ENCODE measurements at places on chromosomes 5 and 9.

DNA sequence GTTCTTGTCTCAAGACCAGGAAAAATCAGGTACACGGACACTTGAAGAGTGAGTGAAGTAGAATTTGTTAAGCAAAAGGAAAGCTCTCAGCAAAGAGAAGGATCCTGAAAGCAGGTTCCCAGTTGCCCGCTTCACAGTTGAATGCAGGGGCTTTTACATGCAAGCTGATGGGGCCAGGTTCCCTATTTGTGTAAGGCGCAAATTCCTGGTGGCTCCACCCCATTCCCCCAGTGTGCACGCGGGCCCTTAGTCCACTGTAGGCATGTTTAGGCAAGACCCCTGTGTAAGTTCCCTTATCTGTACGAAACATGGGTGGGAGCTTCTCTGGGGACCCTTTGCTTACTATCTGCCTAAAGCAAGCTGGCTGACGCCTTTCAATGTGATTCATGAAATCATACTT lies 2.7 kb upstream of the AGTPBP1 start:
- DNase-seq = no peak

DNA sequence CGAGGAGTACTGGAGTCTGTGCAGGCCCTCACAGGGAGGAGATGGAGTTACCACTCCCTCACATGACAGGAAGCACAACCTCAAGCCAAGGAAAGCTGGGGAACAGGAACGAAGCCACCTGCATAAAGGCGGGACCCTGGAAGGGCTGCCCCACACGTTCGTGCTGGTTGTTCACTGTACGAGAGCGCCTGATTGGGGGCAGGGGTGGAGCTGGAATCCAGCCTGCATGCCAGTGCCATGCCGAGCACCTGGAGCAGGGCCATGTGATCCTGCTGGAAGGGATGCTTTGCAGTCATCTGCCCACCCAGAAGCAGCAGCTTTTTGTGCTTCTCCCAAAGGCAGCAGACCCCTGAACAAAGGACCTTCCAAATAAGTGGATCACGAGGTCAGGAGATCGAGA lies 11.4 kb downstream of the GRM6 start:
- no peak for DNase-seq

GRCh38 chr5:2381070-2381469 lies 370.4 kb downstream of the IRX2 start:
- no peak for DNase-seq

DNA sequence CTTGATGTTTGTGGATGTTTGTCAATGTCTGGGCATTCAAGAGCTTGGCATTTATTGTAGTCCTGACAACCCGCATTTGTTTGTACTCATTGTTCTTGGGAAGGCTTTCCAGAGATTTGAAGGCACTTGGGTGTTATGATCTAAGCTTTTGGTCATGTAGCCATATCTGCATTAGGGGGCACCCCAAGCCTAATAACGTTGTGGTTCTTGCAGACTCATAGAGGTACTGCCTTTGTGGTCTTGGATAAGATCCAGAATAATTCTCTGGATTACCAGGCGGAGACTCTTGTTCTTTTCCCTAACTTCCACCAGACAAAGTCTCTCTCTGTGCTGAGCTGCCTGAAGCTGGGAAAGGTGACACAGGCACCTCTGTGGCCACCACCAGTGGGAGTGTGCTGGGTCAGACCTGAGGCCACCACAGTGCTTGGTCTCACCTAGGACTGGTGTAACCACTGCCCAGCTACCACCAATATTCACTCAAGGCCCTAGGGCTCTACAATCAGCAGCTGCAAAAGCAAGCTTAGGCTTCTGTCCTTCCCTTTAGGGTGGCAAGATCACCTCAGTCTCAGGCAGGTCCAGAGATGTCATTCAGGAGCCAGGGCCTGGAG lies 144.4 kb upstream of the TAS2R1 start:
- DNase-seq = no peak

- peak; percentile 51 for DNase-seq
Observed at GRCh38 chr5:132830436-132831094, at the start of gene SHROOM1. Gene SHROOM1, minus strand, starts transcription at chr5:132830647. Its CDS starts 4,507 bp downstream, at chr5:132826140.

GRCh38 chr5:116273448-116274242 lies 188.8 kb downstream of the COMMD10 start:
- DNase-seq = no peak

DNA sequence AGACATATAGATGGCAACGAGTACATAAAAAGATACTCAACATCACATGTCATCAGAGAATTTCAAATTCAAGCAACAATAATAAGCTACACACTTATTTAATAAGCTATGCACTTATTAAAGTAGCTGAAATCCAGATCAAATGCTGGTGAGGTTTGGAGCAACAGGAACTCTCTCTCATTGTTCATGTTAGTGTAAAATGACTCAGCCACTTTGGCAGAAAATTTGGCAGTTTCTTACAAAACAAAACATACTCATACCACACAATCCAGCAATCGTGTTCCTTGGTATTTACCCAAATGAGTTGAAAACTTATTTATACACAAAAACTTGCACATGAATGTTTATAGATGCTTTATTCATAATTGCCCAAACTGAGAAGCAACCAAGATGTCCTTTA lies 131.5 kb upstream of the NFIL3 start:
- DNase-seq = no peak

DNA sequence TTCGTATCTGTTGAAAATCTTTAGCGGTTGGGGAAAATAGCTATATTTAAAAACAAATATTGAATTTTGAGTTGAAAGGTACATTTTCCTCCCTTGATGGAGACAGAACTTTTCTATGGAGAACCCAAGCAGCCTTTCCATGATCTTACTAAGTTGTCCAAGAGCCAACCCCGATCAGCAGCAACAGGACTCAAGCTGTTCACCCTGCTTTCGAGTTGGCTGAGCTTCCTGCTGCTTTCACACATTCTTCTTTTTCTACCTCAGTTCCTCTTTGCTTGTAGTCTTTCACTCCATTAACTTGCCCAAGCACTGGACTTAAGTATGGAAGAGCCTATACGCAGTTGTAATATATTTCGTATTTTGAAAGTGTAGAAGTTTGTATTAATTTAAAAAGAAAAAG lies 59.4 kb downstream of the IL6ST start:
- no peak for DNase-seq

GRCh38 chr9:92615790-92616189 lies 54.1 kb downstream of the IPPK start:
- DNase-seq = no peak

DNA sequence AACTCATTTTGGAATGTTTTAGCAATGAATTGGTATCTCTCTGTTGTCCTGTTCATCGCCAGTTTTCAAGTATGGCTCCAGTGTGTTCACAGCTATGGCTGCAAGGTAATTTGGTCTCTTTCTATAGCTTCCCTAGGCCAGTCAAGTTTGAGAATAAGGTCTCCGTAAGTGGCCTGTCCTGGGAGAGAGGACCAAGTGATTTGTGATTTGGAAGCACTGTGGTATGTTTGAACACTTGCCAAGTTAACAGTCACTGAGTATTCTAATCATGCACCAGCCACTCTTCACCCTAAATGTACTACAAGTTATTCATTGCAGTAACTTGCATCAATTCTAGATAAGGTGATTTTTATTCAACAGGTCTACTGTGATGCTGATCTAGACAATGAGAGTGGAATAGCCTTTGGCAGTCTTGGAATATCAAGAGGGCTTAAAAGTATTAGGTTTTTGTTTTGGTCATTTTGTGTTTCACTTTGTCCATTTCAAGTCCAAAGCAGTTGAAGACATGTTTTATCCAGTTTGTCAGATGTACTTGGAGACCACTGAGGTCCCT lies 41.1 kb downstream of the G3BP1 start:
- DNase-seq = no peak

GRCh38 chr9:20808002-20808401 lies 123.9 kb downstream of the FOCAD start:
- DNase-seq = no peak

DNA sequence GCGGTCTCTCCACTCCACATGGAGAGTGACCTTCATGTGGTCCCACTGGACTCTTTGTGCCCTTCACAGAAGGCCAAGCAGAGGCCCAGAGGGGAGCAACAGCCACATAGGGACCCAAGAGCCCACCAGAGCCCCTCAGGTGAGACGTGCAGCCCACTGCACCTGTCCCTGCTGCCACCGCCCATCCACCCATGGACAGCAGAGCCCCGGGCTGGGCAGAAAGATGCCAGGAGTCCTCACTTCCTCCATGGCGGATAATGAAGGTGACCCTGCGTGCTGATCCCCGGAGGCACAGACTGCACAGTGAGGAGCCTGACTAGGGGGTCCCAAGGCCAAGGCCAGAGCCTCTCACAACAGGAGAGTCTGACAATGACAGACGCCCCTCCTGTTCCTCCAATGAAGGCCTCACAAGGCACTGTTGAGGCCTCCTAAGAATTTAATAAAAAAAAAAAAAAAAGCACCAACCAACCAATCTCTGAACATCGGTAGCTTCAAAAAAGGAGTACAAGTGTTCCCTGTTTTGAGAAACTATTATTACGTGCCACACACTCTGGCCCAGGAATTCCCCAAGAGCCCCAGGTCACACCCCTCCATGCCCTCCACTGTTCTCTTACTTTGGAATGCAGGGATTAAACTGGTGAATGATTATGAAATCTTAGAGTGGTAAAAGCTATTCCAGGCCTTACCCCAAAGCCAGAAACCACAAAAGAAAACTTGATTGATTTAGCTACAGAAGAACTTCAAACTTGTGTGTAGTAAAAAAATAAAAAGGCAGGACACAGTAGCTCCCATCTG lies 2.8 kb upstream of the PPP1R26 start:
- no peak for DNase-seq

GRCh38 chr9:76900884-76901440 lies 5.0 kb downstream of the PRUNE2 start:
- DNase-seq = no peak

- no peak for DNase-seq
Observed at GRCh38 chr9:123753016-123753415, 176.9 kb downstream of the DENND1A start.

- DNase-seq = no peak
Observed at GRCh38 chr9:121825031-121825691, 173.7 kb downstream of the DAB2IP start.

DNA sequence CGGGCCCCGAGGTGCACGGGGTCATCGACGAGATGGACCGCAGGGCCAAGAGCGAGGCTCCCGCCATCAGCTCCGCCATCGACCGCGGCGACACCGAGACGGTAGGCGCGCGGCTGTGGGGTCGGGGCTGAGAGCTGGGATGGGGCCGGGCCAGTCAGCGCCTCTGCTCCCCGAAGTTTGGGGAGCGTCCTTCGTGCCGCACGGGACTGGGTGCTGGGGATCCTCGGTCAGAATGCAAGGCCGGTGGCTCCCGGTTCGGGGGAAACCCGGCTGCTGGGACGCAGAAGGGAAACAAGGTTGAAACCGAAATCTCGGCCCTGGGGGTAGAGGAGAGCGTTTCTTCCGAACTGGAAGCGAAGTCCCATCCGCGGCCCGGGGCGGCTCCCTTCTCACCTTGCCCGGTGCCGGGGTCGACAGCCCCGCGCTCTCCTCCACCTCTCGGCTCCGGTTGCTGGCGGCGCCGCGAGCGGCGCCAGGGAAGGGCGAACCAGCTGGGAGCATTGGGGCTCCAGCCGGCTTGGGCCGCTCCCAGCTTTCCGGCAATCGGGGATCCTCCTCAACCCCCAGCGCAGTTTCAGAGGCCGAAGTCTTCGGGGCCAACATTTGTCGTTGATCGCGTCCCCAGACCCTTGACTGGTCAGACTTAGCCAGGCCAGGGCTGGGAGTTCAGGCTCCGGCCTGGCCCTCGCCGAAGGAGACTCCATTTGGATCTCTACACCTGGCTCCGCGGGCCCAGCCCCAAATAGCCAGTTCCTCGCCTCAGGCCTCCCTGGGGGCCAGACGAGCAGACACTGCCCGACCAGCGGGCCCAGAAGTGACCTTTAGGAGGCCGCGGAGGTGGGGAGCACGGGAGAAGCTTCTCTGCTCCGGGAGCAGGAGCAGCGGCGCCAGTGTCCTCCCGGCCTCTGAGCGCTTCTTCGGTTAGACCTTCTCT lies 1.1 kb downstream of the LHX2 start:
- DNase-seq = no peak

- DNase-seq = no peak
Observed at GRCh38 chr5:153641183-153641688, 150.8 kb downstream of the GRIA1 start.

DNA sequence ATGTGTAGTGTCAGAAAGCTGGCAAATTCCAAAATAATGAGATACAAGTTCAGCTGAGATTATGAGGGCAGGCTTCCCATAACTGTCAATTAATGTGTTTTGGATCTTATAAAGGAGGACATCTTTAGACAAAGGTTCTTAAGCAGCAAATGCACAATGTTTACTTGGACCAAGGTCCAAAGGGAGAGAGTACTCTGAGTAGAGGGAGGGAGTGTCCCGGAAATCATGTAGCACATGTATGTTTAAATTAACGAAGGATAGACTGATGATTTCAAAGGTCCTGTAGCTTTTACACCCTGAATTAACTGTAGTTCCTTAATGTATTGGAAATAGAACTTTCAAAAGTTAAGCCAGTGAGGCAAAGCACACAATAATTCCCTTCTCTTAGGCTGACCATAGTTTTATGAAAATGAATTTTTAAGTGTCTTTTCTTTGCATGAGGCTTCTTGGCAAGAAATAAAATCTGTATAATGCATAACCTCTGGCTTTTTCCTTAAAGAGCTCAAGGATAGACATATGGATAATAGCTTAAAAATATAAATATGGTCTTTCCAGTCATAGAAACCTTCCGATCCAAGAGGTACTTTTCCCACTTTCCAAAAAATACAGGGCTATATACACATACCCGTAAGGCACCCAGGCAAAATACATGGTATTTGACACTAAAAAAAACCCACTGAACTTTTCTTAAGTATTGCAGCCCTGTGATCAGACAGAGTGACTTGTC lies 93.0 kb downstream of the PCSK5 start:
- DNase-seq = no peak

- DNase-seq = no peak
Observed at GRCh38 chr9:71630377-71630995, 137.8 kb downstream of the CEMIP2 start.

GRCh38 chr5:126777257-126777974 lies 480 bp downstream of the LMNB1 start:
- DNase-seq = peak; percentile 72

DNA sequence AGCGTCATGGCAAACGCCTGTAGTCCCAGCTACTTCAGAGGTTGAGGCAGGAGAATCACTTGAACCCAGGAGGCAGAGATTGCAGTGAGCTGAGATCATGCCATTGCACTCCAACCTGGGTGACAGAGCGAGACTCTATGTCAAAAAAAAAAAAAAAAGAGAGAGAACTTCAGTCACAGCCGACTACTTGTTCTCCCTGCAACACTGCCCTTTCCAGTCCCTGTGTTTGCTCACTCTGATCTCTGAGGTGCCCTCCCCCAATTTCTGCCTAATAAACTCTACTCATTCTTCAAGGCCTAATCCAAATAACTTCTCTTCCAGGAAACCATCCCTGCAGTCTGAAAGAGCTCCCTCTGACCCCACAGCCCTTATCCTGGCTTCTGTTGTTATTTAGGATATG lies 28.1 kb downstream of the GFRA3 start:
- no peak for DNase-seq

DNA sequence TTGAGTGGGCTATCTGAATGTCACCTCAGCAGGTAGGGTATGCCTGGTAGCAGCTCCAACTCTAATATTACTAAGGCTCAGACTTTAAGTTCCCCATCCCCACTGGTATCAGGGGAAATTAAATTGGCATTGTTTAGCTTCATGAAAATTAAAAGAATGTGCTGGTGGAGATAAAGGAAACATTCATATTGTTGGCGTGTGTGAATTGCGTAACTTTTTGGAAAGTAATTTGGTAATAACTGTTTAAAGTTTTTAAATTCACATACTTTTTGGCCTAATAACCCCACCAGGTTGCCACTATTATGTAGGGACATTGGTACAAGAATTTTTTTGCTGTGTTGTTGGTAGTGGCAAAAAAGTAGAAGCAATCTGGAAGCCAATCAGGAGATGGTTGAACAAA lies 29.4 kb downstream of the TNPO1 start:
- no peak for DNase-seq

Data from activated T-cell treated with anti-CD3 and anti-CD28 coated beads, Interleukin-2, amount 50 U/mL, for 72 hours (primary cell).